ENCODE measurements at places on chromosomes 4 and X.

GRCh38 chr4:38137080-38137479, 176.9 kb downstream of the PTTG2 start:
- DNase-seq: no peak

GRCh38 chr4:168765726-168766125, 244.3 kb downstream of the CBR4 start:
- no peak for DNase-seq

DNA sequence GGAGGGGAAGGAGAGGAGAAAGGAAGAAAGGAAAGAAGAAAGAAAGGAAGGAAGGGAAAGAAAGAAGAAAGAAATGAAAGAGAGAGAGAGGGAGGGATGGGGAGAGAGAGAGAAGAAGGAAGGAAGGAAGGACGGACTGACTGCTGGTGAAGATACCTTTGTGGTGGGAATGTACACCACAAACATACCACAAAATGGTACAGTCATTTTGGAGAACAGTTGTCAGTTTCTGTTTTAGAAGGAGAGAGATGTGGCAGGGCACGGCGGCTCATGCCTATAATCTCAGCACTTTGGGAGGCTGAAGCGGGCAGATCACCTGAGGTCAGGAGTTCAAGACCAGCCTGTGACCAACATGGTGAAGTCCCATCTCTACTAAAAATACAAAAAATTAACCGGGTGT, 40.0 kb upstream of the SHISA3 start:
- no peak for DNase-seq

- no peak for DNase-seq
Observed at GRCh38 chr4:15318621-15319348, 109.0 kb upstream of the C1QTNF7 start.

GRCh38 chrX:132423323-132423722, 65.5 kb downstream of the MBNL3 start:
- DNase-seq: no peak

DNA sequence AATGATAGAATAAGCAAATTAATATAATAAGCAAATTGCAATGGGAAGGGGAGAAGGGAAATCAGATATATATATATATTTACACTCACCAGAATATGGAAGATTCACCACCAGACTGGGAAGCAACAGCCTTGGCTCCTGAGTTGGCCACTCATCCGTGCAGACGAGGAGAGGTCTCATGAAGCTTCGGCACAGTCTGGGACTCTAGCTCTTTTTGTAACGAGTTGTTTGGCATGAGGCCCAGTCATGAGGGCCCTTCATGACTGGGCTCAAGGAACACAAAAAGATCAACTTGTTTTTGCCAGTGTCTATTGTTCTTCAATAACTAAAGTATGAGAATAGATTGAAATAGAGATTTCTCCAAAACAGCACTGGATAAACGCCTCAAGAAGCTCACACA, 176.4 kb downstream of the ADGRA3 start:
- DNase-seq: no peak

- no peak for DNase-seq
Observed at GRCh38 chrX:133413218-133413925, 1.9 kb downstream of the GPC4 start.

DNA sequence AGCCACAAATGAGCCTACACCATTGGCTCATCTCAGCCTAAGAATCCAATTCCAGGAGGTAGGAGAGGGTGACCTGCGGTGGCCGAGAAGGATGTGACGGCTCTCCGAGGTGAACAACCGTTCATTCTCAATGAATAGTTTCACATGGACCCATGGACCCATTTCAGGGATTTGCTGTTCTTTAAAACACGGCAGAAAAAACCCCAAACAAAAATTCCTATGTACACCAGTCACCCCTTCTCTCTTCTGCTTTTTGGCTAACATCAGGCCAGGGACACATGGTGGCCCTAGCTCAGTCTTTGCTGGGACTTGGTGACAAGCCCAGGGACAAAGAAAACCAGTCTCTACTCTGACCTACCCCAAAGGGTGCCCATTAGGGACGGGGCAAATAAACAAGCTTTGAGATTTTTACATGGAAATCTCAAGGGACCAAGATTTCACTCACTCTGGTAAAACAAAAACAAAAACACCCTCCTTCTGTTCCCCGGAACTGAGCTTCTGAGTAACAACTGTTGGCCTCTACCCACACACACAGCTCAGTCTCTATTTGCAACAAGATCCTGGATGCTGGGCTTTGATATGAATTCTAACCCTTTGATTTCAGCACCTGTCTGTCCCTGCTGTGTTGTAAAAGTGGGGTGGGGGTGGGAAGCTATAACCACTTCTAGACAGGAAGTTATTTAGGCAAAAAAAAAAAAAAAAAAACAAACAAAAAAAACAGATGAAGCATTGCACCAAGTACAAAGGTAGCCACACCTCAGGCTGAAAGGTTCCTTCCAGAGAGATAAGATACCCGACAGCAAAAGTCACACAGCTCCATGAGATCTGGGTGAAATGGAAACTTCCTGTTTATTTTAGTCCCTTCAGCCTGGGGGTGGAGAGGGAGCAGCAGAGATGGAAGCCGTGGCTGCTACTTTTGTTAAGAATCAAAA, 49.0 kb downstream of the DDX3X start:
- DNase-seq: no peak

DNA sequence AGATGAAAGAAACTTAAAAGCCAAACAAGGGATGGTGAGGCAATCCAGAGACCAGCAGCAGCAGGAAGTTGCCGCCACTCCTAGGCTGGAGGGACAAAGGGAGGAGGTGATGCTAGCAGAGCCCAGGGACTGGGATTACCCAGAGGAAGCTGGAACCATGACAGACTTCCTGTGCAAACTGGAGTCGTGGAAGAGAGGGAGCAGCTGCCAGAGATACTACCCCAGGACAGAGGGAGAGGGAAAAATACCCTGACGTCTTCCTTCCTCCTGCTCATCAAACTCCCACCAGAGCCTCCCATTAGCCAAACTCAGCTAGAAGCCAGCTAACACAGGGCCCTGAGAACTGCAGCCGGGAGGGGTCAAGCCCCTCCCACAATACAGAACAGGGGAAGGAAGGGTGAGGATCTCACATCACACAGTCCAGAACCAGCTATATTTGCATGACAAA, 101.2 kb upstream of the KLF3 start:
- DNase-seq: no peak

DNA sequence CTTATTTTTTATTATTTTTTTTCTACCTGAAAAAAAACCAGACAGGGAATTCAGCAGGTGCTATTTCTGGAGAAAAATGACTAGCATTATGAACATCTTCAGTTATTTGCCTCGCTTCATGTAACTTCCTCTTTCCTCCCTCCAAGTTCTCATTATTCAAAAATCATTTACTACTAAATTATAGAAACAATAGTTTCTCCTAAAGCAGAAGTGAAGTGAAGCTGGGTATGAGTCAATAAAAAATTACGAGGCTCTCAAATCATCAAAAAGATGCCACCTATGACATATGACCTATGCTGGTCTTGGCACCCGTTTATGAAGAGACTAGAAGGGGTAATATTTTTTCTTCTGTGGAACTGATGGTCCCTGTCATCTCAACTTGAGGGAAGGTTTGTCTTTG, 145.0 kb upstream of the AADAT start:
- no peak for DNase-seq

DNA sequence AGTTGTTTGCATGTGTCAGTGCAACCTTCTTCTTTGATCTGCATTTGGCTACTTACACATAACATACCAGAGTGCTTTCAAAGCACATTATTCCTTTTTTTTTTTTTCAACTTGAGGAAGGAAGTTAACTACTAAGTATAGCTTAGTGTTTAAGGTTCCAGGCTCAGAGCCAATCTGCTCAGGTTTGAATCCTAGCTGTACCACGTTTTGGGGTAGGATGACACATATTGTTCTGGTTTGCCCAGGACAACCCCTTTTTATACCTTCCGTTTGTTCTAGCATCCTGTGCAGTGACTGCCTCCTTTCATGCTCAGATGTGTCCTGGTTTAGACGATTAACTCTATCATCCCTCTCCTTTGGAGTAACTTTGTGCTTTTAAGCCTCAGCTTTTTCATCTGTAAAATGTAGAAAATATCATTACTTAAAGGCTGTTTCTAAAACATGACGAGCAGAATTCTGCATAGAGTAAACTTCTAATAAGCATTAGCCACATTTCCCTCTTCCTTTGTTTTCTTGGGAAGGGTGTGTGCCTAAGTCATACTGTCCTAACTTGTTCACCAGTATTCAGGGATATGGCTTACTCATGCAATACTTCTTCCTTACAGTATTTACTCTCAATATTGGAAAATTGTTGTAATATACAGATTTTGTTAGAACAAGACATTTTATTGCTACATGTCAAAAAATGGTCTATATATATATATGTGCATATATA, 281.3 kb downstream of the C4orf33 start:
- DNase-seq: no peak

DNA sequence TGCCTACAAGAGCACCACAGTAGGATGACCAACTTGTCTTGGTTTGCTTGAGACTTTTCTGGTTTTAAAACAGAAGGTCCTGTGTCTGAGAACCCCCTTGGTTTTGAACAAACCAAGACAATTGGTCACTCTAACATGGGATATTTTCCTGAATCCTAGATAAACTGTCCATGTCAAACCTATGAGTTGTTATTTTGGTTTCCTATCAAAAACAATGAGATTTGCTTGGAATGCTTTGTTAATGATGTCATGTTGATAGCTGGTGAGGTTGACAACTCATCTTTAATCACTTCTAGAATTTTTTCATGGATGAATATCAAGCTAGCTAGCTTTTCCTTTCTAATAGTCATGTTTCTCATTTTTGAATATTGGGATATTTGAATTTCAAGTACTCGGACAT, 518.3 kb upstream of the ARX start:
- DNase-seq: no peak

GRCh38 chrX:154094833-154095232, 2.7 kb downstream of the MECP2 start:
- DNase-seq: no peak

DNA sequence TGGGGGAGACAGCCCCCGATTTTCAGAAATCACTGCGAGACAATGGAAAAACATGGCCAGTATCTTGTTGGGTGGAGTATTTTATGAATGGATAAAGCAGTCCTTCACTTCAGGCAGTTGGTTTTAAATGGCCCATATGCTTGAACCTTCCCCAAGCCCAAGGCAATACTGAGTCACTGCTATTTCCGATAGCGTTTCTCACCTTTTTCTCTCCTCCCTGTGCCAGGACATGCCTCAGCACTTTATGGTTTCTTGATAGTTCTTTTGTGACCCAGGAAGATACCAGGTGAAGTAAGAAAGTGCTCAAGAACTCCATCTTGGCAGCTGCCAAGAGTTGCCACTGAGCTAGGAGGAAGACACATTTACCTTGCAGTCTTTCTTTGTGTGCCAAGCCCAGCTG, 26.8 kb upstream of the ESX1 start:
- DNase-seq: no peak

DNA sequence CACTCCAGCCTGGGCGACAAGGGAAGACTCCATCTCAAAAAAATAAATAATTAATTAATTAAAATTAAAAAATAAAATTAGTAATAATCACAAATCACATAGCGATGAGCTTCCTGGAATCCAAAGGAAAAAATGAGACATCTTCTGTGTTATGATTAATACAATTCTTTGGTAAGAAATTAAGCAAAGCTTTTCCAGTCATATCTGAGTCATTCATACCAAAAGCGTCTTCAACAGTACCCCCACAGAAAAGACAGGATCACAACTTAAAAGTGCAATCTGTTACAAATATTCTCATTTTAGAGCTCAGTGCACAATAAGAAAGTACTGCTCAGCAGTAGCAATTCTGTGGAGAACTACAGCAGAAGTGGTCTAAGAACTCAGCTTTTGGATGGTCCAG, 168.5 kb upstream of the MXRA5 start:
- no peak for DNase-seq

GRCh38 chrX:150834695-150835094, 63.8 kb downstream of the CD99L2 start:
- no peak for DNase-seq

DNA sequence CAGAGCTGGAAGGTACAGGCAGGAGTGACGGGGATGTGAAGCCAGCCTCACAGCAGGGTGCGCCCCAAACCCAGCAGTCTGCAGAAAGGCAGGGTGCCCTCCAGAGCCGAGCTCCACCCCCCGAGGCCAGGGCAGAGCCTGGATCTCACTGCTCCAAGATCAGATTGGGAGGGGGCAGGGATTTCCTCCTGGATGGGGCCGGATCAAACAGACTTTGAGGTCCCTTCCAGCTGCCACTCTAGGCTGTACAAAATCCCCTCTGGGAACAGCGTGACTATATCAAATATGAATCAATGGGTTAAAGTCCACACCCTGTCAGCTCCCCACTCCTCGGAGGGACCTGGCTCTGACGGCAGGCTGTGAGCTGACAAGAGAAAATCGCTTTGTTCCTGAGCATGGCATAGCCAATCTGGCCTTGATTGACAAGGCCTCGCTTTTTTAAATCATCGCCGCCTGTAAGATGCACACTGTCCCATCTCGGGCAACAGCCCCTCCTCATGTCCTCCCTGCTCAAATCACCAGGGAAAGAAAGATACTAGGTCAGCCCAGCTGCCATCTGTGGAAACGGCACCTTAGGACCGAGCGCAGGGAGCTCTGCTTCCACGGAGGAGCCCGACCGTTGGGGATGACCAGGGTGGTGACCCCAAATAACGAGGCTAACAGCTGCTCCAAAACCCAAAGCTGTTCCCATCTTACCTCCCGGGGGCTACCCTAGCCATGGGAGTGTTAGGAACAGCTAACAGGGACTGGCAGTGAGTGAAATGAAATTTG, 39.9 kb downstream of the PSAPL1 start:
- DNase-seq: no peak

DNA sequence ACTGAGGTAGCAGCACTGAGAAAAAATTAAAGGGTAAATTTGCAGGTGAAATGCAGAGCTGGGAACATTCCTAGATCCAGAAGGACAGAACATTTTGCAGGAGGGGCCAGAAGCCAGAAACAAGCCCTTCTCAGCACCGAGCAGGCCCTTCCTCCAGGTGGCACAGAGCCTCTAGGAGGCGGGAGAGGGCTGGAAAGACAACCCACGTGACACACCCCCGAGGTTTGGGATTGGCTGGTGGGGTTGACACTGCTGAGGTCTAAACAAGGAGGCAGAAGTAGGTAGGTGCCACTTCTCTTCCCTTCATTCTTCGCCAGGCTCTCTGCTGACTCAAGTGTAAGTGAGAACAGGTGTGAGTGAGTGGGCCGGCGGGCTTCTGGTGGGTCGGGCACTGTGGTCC, at the start of gene PAGE4:
TSS of gene PAGE4 (plus strand) at position 288 of the 400 bp plus-strand sequence. CDS start 1,126 bp downstream, outside the sequence.
- DNase-seq: no peak
